Stimulated activated CD8-positive, alpha-beta memory T cell treated with anti-CD3 and anti-CD28 coated beads, Interleukin-4, amount 100 ng/mL, for 1 hour (primary cell): ENCODE measurements at places on chromosomes 12 and 14.

DNA sequence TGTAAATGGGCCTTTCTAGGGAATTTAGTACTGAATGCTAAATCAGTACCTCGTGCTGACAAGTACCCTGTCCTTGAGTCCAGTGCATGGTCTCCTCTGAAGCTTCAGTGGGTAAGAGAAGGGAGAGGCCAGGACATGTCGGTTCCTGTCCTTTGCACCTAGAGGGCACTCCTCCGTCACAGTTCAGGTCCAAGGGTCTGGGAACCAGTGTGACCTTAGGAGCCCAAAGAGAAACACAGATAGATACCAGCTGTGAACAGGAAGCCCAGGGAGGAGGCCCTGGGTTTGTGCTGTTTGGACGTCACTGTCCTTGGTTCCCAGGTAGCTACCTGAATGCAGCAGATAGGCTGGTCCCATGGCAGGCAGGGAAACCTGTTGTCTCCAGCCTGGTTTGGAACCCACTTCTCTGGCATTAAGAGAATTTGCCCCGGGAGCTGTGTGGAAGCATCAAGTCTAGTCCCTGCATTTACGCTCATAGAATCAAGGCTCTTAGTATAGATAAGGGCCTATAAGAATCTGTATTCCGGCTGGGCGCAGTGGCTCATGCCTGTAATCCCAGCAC, 3.9 kb upstream of the FGF23 start:
- no peak for DNase-seq

DNA sequence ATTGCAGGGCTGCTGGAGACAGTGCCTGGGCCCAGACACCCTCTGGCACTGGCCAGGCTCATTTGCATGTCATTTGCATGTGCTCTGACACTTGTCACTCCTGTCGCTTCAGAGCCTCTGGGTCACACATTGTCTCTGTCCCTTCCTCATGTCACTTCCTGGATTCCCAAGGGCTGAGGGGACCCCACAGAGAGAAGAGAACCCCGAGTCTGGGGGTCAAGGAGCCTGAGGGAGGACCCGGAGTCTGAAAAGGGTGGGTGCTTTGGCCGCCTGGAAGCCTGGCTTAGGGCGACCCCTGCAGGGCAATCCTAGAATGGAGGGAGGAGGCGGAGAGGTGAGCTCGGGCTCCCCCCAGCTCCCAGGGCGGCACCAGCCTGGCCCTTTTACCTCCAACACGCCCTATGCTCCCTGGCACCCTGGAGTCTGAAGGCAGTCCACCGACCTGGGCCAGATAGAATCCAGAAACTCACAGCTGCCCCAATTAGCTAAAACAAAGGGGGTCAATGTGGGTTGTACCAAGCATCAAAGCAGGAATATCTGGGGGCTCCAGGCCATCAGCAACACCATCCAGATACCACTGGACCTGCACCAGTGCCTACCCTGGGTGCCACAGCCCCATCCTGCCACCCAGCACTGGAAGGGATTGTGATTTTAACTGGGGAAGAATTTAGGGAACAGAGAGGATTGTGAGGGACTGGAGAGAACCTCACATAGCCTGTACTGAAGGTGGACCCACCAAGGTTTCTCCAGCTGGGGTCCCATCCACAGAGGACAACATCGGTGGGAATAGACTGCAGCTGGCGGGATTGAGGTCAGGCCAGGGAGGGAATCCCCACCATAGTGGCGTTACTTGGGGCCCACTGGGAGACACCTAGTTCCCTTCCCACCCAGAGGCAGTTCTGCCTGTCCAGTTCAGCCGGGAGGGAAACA, 21.8 kb upstream of the KRT78 start:
- DNase-seq: peak; percentile 57

GRCh38 chr12:52759695-52760094, 17.4 kb downstream of the KRT76 start:
- no peak for DNase-seq

DNA sequence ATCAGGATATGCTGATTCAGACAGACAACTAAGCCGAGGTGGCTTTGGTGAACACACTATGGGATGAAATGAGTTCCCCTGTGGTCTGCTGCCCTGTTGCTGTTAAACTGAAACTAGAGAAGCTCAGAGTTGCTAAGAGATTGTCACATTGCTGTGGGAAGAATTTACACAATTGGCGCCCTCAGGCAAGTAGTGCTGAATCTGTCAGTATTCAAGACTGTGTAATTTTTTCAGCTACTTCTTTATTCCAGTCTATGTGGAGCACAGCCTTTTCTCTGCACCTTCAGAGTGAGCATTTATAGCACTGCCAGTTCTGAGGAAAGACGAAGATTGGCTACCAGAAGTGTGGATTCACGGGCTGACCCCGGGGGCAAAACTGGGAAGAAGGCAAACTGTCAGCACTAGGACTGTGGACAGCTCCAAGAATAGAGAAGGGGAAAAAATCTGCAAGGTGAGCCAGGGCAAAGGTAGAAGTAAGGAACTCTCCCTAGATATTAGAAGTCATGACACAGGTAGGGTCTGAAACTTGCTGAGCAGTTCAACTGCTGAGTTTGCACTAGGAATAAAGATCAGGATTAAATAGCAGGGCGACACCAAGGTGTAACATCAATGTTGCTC, 218.8 kb upstream of the TMPO start:
- DNase-seq: no peak

GRCh38 chr12:93163260-93164036, 214.3 kb upstream of the NUDT4 start:
- DNase-seq: no peak

GRCh38 chr12:59736786-59737185, 141.0 kb downstream of the SLC16A7 start:
- DNase-seq: no peak

DNA sequence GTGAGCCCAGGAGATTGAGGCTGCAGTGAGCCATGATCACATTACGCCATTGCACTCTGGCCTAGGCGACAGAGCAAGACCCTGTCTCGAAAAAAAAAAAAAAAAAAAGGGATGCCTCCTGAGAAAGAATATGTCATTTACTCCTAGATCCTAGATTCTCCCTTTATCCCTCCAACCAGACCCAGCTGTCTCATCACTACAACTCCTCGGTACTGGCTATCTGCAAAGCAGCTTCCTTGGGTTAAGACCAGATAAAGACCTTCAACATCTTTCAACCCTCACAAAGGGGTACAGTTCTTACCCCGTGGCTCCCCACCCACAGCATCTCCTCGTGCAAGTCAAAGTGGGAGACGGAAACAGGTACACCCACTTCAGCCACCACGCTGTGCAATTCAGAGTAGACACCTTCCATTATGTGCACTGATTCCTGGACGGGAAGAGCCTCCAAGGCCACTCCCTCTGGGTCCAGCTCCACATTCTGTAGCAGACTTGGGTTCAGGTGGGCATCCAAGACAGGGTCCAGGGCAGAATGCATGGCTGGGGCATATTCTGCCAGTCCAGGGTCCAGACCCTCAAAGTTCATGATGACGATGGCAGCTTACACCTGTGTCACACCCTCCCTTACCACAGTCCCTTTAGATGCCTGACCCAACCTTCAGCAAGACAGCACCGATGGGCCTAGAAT, 1.1 kb downstream of the PAN2 start:
- no peak for DNase-seq

DNA sequence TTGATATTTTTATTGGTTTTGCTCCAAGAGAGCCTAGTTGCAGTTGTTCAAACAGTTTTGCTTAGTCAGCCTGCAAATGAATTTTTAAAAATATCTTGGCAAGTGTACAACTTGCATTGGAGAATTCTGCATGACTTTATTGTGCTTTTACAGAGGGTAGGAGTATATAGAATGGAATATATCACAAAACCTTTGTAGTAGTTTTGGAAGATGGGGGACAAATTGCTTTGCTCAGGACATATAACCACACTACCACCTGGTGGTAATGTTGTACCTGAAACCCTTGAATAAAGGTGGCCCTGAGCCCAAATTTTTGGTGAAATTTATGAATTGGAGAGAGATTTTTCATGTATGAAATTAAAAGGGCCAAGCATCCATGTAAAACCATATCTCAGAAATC, 645.2 kb downstream of the MED13L start:
- DNase-seq: no peak

GRCh38 chr12:117152793-117153775, 37.2 kb downstream of the FBXO21 start:
- DNase-seq: no peak

GRCh38 chr14:102479777-102480176, 29.8 kb downstream of the ANKRD9 start:
- DNase-seq: no peak

GRCh38 chr12:100567945-100568344, 5.5 kb upstream of the GAS2L3 start:
- no peak for DNase-seq

DNA sequence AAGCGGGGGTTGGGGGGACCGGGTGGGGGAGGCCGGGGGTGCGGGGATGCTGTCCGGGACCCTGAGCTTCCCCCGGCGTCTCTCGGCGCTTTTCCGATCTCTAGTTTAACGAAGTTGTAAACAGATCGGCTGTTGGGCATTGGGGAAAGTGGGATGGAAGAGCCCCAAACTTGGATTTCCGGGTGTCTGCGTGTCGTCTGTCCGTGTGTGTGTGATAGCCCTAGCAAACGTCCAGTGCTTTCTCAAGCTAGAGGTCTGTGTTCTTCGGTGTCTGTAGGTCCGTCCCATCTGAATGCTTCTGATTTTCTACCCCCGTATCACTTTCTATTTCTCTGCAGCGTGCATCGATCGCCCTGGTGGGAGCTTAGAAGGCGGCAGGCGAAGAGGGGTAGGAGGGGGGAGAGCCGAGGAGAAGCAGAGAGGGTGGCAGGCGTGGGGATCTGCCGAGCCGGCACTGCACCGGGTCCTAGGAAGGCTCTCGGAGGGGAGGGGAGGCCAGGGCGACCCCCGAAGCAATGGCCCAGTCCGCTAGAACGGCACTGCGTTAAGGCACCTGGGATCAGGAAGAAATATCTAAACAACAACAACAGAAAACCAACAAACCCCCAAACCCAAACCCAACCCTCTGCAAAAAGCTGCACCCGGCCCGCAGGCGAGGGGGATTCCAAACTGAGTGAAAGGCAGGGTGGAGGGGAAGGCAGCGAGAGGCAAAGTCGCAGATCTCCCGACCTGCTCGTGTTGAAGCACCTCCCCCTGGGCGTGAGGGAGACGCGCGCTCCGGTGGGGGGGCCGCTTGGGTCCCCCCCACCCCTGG, 1.0 kb downstream of the KCNA1 start:
- DNase-seq: no peak

GRCh38 chr14:97413022-97413539, 615.9 kb downstream of the VRK1 start:
- DNase-seq: no peak

GRCh38 chr14:63788011-63788933, 60.4 kb upstream of the SGPP1 start:
- no peak for DNase-seq

DNA sequence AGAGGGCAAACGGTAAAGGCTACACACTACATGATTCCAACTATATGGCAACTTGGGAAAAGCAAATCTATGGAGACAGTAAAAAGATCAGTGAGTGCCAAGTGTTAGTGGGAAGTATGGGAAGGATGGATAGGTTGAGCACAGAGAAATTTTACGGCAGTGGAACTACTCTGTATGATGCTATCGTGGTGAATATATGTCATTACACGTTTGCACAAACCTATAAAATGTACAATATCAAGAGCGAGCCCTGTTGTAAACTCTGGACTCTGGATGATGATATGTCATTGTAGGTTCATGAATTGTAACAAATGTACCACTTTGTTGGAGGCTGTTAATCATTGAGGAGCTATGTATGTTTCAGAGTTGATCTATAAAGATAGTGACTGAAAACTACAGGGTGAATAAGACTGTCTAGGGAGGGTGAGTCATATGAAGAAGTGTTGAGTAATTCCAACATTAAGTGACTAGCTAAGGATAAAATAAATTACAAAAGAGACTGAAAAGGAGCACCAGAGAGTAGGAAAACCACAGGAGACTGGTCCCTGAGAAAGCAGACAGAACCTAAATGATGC, 349.2 kb upstream of the LMO3 start:
- no peak for DNase-seq

DNA sequence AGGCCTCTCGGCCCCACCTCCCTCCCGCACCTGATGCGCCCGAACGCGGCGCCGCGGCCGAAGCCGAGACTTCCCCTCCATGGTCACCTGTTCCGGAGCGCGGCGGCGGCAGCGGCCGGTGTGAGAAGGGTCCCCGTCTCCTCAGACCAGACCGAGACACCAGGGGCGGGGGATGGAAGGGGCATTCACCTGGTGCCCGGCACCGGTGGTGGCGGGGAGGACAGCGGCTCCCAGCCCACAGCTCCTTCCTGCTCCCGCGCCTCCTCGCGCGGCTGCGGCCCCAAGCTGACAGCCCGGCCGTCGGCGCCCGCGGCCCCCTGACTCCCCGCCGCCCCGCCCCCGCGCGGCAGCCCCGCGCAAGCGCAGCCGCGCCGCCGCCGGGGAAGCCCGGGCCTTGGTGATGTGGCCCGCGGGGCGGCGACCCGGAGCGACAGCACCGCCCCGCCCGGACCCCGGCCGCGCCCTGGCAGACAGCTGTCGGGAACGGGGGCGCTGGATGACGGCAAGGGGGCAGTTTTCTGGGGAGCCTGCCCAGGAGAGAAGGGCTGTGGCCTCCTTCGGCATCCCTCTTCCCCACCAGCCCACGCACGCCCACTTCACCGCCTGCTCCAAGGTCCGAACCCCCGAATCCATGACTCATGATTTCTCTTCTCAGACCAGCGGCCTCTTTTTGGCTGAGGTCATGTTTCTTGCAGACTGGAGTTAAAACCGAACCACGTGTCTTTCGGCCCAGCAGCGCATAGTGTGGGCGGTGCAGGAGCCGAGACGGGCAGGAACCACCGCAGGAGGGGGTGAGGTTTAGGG, at the start of gene SLC41A2:
TSS of gene SLC41A2 (minus strand) at position 290 of the 804 bp plus-strand sequence. CDS start 29,763 bp downstream, outside the sequence.
- DNase-seq: peak; percentile 26

DNA sequence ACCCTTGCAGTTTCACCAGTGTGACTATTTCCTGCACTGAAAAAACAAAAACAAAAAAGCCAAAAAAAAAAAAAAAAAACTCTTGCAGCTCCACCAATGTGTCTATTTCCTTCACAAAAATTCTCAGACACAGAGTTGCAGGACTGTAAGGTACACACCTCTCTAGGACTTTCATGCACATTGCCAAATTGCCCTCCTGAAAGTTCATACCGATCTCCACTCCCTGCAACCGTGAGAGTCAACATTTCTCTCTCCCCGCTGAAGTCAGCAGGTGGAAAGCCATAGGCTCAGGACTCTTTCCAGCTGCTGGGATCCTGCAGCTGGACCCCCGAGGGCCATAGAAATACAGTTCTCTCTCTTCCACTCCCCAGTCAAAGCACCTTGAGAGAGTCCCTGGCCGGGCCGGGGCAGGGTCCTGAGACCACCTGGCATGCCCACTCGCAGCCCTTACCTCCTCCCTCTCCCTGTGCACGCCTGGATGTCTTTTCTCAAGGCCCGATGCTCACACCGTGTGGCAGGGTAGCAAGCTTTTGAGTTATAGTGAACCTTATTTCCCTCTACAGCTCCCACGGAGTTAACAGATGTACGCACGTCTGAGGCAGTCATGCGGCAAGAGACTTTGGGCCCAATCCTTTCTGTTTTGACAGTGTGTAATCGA, 23.6 kb downstream of the MMAB start:
- DNase-seq: no peak

GRCh38 chr12:2606186-2606910, 188.4 kb upstream of the FKBP4 start:
- DNase-seq: no peak

- DNase-seq: peak; percentile 28
Observed at GRCh38 chr12:49055978-49056754, 4.4 kb downstream of the KMT2D start.

GRCh38 chr14:58979325-58979724, 209.1 kb upstream of the DAAM1 start:
- no peak for DNase-seq
